ENCODE measurements at places on chromosomes 2 and 18. TPM values are rescaled to one million over a fixed set of nuclear protein-coding genes. Genes with fewer than 3 reads are reported as not detected.

INHBB gene
- 19.3 TPM for total RNA-seq

SULT1C4 gene
- total RNA-seq = 10.3 TPM

CXCR1 gene
- total RNA-seq = 1.8 TPM

GRCh38 chr2:86331384-86331783 lies 6.0 kb downstream of the REEP1 start:
- DNase-seq = no peak

GRCh38 chr18:61964616-61965015 lies 71.8 kb upstream of the RNF152 start:
- DNase-seq = no peak

DNA sequence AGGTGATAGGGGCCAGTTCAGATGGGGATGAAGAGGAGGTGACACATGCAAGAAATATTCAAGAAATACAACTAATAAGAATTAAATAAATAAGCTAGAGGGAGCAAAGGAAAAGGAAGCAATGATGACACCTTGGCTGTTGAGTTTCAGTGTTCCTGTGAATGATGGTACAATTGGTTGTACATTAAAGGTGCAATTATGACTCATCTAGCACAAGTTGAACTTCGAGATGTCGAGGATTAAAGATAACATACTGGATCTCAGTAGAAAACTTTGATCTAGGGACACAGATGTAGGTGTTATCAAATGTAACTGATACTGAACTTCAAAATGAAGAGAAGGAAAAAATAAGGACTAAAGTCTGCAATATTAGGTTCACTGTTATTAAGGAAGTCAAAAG lies 760.6 kb upstream of the CHAC2 start:
- no peak for DNase-seq

GRCh38 chr2:43111788-43112554 lies 114.4 kb downstream of the ZFP36L2 start:
- no peak for DNase-seq

DNA sequence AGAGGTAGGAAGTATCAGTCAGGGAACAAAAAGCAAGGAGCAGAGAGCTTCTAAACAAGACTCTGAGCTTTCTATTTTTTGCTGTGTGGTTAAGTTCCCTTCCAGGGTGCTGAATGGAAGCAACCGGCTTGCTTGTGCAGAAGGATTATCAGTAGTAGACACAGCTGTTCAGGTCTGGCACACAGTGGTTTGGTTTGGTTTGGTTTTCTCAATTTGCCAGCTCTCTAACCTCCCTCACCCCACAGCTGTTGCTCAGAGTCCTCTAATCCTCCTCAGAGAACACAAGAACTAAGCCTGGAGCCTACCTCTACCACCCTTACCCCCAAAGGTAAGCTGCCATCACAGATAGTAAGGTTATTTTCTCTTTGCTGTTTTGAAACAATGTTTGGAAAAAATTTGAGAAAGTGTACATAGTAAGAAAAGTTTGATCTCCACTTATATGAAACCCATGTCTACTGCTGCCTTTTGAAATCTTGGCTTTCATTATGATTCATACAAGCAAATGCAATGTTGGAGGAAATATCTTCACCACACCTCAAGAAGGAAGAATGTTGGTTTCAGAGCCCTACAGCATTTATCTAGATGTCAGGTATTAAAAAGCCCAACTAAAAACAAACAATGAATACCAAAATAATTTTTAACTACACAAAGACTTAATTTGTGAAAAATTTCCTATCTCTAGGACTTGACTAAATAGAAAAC lies 255.3 kb downstream of the NR4A2 start:
- no peak for DNase-seq

DNA sequence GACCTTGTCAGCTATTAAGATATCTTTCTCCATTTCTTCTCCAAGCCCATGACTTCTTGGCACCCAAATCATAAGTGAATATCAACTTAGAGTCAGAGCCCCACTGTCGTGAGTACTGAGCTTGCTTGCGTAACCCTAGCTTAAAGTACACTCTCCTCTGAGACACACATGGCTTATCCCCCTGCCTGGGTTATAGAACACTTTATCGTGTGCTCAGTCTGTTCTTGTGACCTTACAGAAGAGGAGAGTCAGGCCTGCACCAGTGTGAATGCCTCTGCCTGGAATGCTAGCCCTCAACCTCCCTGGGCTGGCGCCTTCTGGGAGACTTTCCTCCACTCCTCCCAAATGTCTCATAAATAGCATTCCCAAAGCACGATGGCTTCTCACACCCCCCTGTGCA lies 79.3 kb downstream of the CEP192 start:
- DNase-seq = no peak

Data from aorta (tissue), 5 donors.